A673 (cell line): ENCODE measurements at places on chromosomes 2 and 18.

DNA sequence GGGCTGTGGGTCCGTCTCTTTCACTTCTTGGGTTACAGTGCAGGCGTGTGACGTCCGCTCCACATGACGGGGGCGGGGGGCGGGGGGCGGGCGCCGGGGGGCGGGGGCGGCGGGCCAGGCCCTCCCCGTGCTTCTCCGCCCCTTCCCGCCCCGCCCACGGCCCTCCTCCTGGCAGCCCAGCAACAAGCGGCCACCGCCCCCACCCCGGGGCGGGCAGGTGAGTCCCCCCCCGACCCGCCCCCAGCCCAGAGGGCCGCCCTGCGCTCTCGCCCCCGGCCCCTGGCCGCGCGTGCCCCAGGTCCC is 3.6 kb downstream of the ZNF516 start:
- peak; percentile 70 for DNase-seq

- no peak for DNase-seq
Observed at GRCh38 chr2:47119001-47119400, 36.1 kb downstream of the STPG4 start.

GRCh38 chr2:134023854-134024253 is 230.0 kb upstream of the MGAT5 start:
- DNase-seq, result no peak

- DNase-seq, result no peak
Observed at GRCh38 chr2:120037995-120038541, 25.2 kb downstream of the EPB41L5 start.

- peak; percentile 20 for DNase-seq
Observed at GRCh38 chr2:72330652-72331051, 183.0 kb upstream of the CYP26B1 start.

- DNase-seq, result peak; percentile 70
Observed at GRCh38 chr2:209525834-209526281, 102.0 kb downstream of the MAP2 start.

- DNase-seq, result peak; percentile 32
Observed at GRCh38 chr2:110854355-110855081, 122.1 kb downstream of the ACOXL start.

GRCh38 chr2:194385376-194385775 is 1271.7 kb upstream of the SLC39A10 start:
- DNase-seq, result no peak

DNA sequence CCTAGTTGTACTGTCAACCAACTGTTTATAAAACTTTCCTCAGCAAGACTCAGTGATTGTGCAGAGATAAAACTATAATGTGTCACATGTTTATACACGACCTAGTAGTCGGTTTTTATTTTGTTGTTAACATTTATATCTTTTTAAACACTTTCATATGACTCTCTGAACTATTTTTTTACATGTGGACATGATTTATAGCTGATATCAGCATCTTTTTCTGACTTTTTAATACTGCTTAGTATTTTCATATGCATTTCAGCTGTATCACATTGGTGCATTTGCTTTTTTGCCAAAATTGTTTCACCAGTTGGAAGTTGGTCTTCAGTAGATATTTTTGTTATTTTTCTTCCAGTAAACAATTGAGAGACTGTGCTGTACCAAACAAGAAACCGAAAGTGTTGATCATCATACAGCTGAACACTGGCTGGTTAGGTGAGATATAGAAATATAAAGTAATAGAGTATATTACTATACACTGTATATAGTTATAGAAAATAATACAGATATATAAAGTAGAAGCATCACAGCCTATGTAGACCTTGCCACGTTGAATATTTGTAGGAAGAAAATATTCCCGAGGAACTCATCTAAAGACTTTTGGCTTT is 154.2 kb downstream of the KCTD1 start:
- no peak for DNase-seq
